ENCODE measurements at places on chromosomes 5 and 9. TPM values are rescaled to one million over a fixed set of nuclear protein-coding genes. Genes with fewer than 3 reads are reported as not detected.
A peak's percentile ranks its signal among the peaks of the same experiment; 100 is the strongest.

Gene NDST1
- 128 TPM for total RNA-seq

Gene PCDHGB7
- total RNA-seq = 6.2 TPM

Gene TRIM7
- 16.3 TPM for total RNA-seq

Gene HEMGN
- total RNA-seq = not detected

Gene GPR150
- not detected for total RNA-seq

Gene CDC25C
- 5.8 TPM for total RNA-seq

Gene DMRTA1
- 0.50 TPM for total RNA-seq

Gene CCDC192
- total RNA-seq = not detected

Gene GKAP1
- total RNA-seq = 0.50 TPM

Gene NFIB
- total RNA-seq = 96.9 TPM

Gene YIPF5
- total RNA-seq = 60.0 TPM

Gene PRDM9
- not detected for total RNA-seq

Gene C1QTNF2
- total RNA-seq = 0.33 TPM

Gene RNF183
- not detected for total RNA-seq

Gene EIF4EBP3
- 1.8 TPM for total RNA-seq

Gene AHRR
- 2.9 TPM for total RNA-seq

Gene IFNA2
- total RNA-seq = not detected

GRCh38 chr5:66869347-66869746, 273.2 kb downstream of the MAST4 start:
- DNase-seq = no peak

DNA sequence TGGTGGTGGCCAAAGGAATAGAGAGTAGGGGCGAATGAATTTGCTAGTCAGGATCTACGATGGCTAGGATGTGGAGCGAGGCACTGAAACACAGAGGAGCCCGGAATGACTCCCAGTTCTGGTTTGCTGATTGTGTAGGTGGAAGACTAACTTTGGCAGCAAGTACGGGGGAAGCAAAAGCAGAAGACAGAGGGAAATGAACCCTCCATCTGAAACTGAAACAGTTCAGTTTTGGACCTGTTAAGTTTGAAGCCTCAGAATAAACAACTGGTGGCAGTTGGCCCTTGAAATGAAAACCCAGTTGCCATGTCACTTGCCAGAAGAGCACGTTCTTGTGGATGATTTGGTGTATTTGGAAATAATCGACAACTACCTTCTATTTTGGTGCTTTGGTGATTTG, 15.4 kb upstream of the SMIM15 start:
- DNase-seq = no peak

DNA sequence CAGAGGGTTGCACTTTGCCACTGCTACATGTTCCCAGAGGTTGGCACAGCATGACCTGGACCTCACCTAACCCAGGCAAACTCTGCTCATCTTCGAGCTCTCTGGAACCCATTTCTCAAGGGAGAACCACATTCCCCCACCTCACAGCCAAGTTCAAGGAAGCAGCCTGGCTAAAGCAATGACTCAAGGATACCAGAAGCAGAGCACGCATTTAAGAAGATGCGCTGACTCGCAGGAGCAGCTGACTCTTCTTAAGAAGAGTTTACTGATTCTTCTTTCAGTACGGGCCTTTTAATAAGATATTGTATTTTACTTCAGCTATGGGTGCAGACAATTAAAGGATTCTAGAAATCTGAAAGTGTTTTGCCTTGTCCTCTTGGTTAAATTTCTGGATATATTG, 4.1 kb upstream of the SEMA5A start:
- no peak for DNase-seq

DNA sequence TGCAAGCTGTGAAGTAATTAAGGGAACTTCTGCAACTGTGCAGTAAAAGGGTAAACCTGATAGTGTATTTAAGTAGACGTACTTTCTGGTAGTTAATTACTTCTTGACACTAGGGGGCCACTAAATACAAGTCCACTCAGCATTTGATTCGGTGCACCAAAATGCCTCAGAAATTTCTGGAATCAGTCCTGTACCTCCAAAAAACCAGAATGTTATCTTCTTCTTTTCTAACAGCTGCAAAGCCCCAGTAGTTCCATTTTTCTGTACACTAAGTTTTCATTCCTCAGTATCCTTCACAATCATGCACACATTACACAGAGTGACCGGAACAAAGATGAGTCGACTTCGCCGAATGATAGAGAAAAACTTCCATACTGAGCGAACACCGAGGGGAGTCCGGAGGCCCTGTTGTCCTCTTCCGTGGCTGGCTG, 484 bp downstream of the GFM2 start:
- DNase-seq = peak; percentile 34

DNA sequence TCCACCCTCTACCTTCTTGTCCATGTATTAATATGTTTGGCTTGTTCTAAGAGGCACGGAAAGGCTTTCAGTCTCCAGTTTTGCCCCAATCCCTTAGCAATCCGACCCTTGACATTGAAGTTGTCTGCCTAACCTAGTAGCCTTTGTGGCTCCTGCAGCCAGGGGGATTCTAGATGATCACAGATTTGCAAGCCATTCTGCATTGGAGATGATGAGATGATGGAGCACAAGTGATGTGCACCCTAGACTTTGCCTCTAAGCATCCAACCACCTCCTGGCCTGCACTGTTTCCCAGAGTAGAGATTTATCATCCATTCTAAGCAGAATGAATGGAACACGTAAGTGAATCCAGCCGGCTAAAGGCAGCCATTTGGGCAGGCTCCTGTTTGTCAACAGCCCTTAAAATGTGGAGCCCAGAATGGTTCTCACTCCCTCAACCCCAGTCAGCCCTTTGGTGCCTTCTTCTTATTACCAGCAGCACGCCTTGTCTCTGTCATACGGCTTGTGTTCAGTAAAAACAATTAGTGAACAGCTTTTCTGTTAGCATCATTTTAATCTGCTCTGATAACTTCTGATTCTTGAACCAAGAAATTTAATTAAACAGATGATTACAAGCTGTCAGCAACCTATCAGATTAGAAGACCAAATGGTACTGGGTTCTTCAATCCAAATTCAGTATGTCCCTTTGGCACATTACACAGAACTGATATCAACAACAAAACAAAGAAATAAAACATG, 5.7 kb upstream of the TRAF1 start:
- DNase-seq = no peak

GRCh38 chr5:168944004-168944403, 356.9 kb downstream of the SLIT3 start:
- no peak for DNase-seq

DNA sequence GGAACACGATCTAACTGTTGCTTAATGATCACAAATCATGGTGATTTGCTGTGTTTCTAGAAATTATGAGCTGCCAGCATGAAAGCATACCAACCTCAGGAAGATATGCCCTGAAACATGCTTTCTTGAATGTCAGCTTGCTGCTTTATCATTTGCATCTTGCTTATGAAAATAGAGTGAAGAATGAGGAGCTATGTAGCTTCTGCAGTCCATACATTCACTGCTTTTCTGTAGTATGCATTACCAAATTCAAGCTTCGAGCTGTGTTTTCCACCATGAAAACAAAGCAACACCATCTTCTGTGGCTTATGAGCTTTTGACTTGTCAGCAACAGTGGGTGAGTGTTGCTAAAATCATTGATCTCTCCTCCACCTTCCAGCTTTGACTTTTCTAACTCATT, 16.5 kb downstream of the F2RL2 start:
- no peak for DNase-seq

GRCh38 chr9:129676975-129677374, 11.5 kb downstream of the PRRX2 start:
- DNase-seq = no peak

DNA sequence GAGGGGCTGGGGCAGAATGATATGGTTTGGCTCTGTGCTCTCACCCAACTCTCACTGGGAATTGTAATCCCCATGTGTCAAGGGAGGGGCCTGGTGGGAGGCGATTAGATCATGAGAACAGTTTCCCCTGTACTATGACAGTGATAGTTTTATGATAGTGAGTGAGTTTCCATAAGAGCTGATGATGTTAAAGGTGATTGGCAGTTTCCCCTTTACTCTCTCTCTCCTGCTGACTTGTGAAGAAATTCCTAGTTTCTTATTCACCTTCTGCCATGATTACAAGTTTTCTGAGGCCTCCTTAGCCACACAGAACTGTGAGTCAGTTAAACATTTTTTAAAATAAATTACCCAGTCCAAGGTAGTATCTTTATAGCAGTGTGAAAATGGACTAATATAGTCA, 120.4 kb upstream of the CDH9 start:
- DNase-seq = peak; percentile 47

DNA sequence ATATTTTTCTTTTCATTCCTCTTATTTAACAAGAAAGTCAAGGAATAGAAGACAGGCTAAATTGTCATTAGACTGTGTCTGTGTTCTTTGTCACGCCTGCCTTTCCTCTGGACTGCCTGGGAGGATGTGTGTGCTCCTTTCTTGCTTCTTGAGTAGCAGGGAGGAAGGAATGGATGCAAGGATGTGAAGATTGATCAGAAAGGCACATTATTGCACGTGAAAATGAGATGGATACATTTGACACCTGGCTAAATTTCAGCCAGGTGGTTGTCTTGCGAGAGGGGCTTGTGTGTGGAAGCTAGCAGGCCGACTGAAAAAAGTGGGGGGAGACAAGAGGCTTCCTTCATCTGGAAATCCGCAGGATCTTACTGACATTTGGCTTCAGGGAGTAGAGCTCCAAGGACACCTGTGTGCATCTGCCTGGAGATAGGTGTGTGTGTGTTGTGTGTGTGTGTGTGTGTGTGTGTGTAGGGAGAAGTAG, 200.1 kb downstream of the MEF2C start:
- DNase-seq = no peak

DNA sequence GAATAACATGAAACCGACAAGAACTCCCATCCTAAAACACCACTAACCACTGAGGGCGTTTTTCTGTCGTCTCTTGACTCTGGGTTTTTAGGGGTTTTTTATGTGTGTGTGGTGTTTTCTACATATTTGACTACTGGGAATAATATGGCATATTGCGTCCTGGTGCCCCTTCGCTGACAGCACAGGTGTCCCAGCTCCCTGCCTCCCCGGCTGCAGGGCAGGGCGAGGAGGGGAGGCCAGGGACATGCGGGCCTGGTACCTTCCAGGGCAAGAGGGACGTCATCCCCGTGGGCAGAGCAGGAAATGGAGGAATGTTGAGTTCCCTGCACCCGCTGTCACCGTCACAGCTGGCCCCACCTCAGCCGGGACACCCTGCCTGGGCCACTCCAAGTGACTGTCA, 34.8 kb downstream of the VAV2 start:
- no peak for DNase-seq

- peak; percentile 34 for DNase-seq
Observed at GRCh38 chr5:54570916-54571315, 53.4 kb downstream of the SNX18 start.

DNA sequence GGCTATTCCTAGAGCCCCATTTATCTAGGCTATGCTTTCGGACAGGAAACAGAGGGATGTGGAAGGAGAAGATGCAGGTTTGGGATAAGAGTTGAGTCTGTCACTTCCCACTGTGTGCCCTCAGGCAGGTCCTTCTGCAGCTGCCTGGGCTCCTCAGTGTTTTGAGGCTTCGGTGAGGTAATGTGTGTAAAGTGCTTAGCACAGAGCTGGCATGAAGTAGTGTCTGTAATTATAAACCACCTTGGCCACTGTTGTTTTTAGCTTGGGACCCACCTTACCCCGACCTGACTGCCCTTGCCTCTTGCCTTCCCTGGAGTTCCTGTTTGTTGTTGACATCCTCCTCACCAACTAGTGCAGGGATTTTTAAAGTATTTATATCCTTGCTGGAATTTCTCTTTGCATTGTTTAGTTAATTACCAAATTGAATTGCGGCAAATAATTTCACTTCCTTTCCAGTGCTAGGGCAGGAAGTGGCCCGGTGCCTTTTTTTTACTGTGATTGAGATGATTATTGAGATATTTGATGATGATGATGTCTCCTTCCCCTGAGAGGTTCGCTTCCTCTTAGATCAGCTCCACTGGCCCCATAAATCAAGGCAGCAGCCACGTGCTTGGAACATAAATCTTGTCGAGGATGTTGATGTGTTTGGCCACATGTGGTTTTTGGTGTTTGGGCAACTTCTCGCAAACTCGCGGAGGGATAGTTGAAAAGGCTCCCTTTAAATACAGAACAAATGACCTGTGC, 38.3 kb upstream of the DAB2IP start:
- DNase-seq = no peak

- no peak for DNase-seq
Observed at GRCh38 chr5:135134691-135135381, 100.8 kb upstream of the PITX1 start.

DNA sequence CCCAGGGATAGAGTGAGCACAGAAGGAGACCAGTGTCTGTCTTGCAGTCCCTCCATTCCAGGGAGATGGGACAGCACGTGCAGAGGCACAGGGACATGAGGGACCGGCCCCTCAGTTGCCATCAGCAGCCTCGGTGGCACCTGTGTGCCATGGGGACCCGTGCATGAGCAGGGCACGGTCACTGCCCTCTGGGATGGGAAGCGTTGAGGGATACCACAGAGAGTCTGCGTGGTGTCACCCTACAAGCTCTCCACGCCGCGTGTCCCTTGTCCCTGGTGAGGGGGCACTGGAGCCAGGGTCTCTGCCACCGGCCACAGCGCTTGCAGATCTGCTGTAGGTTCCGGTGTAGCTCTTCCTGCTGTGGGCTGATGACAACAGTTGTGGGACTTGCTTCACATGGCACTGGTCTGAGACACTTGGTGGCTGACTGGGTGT, 108.1 kb downstream of the CACNA1B start:
- no peak for DNase-seq

GRCh38 chr9:128634651-128635262, 21.9 kb downstream of the DYNC2I2 start:
- DNase-seq = peak; percentile 11

- DNase-seq = no peak
Observed at GRCh38 chr5:30604648-30605262, 588.7 kb upstream of the CDH6 start.

- DNase-seq = peak; percentile 67
Observed at GRCh38 chr9:29211580-29212396, 1638.5 kb upstream of the C9orf72 start.

DNA sequence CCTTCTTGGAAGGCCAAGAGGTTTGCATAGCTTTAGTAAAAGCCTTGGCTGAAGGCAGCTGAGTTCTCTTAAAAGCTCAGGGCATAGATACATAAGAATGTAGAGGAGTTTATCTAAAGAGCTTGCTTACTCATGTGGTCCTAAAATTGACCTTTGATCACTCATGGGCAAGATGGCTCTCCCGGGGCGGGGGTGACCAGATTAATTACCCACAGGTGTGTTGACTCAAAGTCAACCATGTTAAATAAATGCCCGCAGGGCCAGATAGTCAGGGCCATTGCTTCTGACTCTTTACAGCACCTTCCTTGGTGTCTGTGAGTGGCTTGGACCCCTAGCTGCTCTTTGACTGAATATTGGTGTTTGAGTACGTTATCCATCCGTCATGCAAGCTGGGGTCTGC, 33.1 kb upstream of the GHR start:
- no peak for DNase-seq

GRCh38 chr5:68545636-68546295, 330.2 kb downstream of the PIK3R1 start:
- no peak for DNase-seq

- peak; percentile 95 for DNase-seq
Observed at GRCh38 chr5:10249948-10250805, at the start of gene CCT5. CCT5 (plus strand) TSS chr5:10250280; CDS start chr5:10250341, 61 bp downstream.

DNA sequence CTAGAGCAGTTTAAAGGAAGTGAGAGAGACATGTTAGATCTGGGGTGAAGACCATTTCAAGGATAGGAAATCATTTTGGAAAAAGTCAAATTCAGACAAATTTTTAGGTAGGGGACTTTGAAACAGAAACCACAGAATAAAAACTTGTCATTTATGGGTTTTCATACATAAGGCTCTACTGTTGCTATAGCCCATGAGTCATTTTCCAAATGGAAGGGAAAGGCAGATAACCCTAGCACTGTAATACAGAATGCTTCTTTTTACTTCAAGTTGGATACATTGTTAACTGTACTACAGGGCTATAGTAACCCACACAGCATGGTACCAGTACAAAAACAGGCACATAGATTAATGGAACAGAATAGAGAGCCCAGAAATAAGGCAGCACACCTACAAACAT, 455.4 kb downstream of the EBF1 start:
- DNase-seq = no peak

All from mammary epithelial cell (primary cell).